ENCODE measurements at places on chromosomes 13 and 19.

DNA sequence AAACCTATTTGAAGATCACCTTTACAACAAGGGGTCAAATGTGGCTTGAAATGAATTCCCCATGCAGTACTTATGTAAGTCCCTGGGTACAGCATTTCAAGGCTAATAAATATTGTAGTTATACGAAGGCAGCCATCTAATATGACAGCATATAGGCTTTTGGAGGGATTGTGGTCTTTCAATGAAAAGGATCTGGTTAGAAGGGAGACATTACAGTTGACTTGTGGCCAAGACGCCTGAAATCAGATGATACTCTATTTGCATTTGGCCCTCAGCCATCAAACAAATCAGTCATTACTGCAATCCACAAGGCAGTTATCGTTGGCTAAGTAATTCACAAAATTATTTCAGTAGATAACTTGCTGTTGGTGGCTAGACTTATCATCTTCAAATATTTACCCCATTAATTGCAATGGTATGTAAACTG lies 242.7 kb downstream of the DCLK1 start:
- no peak overlapping the region for H3K4me3 ChIP-seq
- DNase-seq, result no peak
- no peaks in the 10 kb centered on the region for H3K36me3 ChIP-seq
- H3K27me3 ChIP-seq, result no peaks in the 10 kb centered on the region

DNA sequence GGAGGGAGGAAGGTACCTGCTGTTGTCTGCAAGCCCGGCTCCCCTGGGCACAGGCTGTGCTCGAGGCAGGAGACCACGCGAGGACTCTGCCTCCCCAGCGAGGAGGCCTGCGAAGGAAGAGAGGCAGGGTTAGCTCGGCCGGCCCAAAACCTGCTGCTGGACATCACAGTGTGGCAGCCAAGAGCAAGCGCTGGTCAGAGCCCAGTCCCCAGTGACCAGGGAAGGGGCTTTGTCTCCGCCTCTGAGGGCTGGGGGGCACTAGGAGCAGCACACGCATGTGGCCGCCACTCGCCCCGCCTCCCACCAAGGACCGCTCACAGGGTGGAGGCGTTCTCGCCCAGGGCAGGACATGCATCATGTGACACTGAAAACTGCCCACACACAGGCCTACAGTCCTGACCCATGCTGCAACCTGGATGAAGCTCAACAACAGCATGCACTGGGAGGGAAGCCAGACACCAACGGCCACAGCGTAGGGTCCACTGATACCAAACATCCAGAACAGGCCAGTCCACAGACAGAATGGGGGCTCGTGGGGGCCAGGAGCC lies 8.5 kb downstream of the MIER2 start:
- H3K36me3 ChIP-seq, result no peaks in the 10 kb centered on the region
- H3K27ac ChIP-seq, result no peak overlapping the region
- no peak overlapping the region for H3K4me3 ChIP-seq
- no peaks in the 10 kb centered on the region for H3K4me1 ChIP-seq
- DNase-seq, result no peak
- no peaks in the 10 kb centered on the region for H3K27me3 ChIP-seq

- H3K36me3 ChIP-seq, result no peaks in the 10 kb centered on the region
- H3K4me3 ChIP-seq, result no peak overlapping the region
Measured at GRCh38 chr13:48574041-48574796, 41.3 kb upstream of the RCBTB2 start.

- H3K4me3 ChIP-seq, result no peak overlapping the region
- no peak for DNase-seq
Measured at GRCh38 chr13:50829896-50830295, 13.6 kb downstream of the DLEU7 start.

- no peaks in the 10 kb centered on the region for H3K27me3 ChIP-seq
- H3K27ac ChIP-seq, result no peak overlapping the region
- no peak for DNase-seq
- no peaks in the 10 kb centered on the region for H3K36me3 ChIP-seq
Measured at GRCh38 chr13:71018995-71019394, 848.0 kb downstream of the DACH1 start.
